ENCODE measurements at places on chromosomes 7 and 10.
A peak's percentile ranks its signal among the peaks of the same experiment; 100 is the strongest.

DNA sequence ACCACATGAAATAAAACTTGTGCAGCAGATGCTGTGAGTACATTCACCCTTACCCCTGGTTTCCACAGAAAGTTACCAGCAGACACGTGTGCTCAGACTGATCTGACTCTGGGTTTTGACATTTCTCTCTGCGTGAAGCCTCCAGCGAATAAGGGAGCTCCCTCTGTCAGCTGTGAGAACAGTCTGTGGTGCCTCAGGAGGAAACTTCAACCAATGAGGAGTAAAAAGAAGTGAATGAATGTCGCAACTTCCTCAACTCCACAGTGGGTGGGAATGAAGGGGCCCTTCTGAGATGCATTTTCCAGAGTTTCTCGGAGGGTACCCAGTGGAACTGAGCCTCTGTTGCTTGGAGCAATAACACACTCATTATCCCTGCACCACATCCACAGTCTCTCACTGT, 743.4 kb downstream of the TNS3 start:
- DNase-seq, result no peak

DNA sequence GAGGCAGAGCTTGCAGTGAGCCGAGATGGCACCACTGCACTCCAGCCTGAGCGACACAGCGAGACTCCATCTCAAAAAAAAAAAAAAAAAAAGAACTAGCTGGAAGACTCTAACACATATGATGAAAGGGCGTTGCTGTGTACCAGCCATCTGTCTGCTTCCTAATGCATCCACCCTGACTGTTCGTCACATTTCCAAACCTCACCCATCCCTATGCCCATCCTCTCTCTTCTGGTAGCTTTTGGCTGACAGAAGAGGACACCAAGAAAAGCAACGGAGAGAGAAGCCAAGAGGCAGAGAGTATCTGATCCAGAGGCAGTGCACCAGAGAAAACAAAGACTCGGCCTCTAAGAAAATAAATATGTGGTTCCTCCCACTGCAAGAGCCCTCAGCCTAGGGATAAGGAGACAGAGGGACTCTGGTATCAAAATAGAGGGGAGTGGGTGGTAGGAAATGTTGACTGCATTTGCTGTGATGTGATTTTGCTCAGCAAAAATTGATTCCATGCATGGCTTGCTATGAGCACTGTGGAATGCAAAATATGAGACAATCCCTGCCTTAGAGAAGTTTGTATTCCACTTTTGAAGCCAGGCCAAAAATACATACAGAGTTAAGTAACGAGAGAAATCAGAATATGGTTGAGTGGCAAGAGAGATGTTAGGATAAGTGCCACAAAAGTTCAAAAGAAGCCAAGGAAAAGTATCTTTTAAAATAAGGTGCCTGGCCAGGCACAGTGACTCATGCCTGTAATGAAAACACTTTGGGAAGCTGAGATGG, 100.8 kb upstream of the STK17A start:
- no peak for DNase-seq

DNA sequence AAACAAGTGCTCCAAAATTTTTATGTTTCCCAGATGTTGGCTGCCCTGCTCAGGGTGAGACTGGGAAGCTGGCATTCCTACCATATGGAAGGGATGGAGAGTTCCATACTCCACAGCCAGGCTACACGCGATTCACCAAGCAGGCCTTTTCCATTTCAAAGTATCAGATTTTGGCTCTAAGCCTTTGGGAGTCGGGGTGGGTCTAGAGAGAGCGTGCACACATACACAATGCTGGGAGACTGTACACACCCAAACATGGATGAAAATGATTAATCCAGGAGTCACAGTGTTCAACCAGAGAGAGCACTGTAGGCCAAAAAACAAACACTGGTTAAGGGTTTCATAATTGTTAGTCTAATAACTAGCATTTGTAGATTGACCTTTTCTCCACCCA, 295.0 kb downstream of the BICC1 start:
- no peak for DNase-seq

- no peak for DNase-seq
Measured at GRCh38 chr10:123648595-123648994, 17.6 kb upstream of the GPR26 start.

DNA sequence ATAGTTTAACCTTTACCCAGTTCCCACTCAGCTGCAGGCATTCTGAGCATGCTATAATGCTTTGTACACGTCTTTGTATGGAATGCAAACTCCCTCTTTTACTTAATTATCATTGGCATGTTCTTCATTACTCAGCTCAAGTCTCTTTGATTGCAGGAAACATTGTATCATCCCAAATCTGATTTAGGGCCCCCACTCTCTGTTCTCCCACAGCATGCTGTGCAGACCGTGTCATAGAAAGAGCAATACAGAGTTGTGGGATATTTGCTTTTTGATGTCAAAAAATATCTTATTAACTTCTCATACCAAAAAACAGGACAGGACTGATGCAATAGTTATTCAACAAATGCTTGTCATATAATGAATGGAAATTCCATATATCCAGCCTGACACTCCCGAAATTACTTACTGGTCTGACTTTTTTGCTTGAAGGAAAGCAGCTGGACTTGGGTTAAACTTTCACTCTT, 1081.5 kb upstream of the C7orf33 start:
- DNase-seq, result no peak

GRCh38 chr7:157795643-157796042, 458.8 kb downstream of the DNAJB6 start:
- no peak for DNase-seq

GRCh38 chr7:51592842-51593599, 276.4 kb upstream of the COBL start:
- DNase-seq, result no peak

GRCh38 chr10:60359066-60359465, 30.6 kb downstream of the ANK3 start:
- DNase-seq, result no peak

DNA sequence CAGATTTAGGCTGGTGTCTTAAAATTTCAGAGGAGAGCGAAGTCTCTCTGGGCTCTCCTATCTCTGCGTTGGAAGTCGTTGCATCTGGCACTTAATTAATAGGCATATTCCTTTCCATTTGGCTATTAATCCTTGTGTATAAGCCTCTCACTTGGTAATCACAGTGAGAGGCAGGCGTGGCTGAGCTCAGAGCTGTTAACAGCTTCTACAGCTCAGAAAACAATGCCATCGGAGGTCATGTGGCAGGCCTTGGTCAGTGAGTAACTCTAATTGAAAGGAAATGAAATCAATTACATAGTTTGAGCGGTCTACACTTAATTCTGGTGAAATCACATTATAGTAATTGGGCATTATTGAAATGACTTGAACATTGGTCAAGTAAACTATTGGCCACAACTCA, 135.1 kb downstream of the DPY19L1 start:
- no peak for DNase-seq

GRCh38 chr7:150967349-150967748, 10.8 kb downstream of the KCNH2 start:
- DNase-seq, result no peak

- no peak for DNase-seq
Measured at GRCh38 chr10:123634221-123634620, 31.9 kb upstream of the GPR26 start.

GRCh38 chr7:17501441-17502212, 203.2 kb downstream of the AHR start:
- no peak for DNase-seq

- DNase-seq, result no peak
Measured at GRCh38 chr7:88396948-88397322, 90.2 kb upstream of the STEAP4 start.

GRCh38 chr10:1122349-1122748, 66.2 kb downstream of the WDR37 start:
- no peak for DNase-seq

- DNase-seq, result peak; percentile 71
Measured at GRCh38 chr7:100675581-100676350, 2.2 kb downstream of the GNB2 start.

- DNase-seq, result no peak
Measured at GRCh38 chr10:80805343-80806020, 267.8 kb downstream of the SH2D4B start.

DNA sequence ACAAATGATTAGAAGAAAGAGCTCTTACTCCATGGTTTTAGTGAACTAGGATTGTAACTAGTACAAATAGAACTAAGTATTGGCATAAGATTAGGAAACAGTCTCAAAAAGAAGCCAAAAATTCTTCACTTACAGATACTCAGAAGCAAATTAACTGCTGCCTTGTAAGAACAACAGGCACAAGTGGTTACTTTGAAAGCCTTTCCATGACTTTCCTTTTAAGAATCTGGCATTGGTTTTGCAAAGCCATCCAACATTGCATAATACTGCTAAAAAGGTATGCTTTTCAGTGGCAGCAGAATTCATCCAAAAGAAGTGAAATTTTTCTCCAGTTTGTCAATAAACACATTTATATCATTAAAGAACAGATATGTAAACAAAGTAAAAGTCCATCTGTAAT, 126.8 kb upstream of the ODAD2 start:
- DNase-seq, result no peak
